ENCODE measurements at places on chromosomes 7 and 10. TPM values are rescaled to one million over a fixed set of nuclear protein-coding genes. Genes with fewer than 3 reads are reported as not detected.

The HOXA13 gene
- not detected for polyA plus RNA-seq

The AIMP2 gene
- 86.6 TPM for polyA plus RNA-seq

The CTBP2 gene
- 138 TPM for polyA plus RNA-seq

The RNF32 gene
- 2.2 TPM for polyA plus RNA-seq

The C7orf57 gene
- polyA plus RNA-seq: 1.7 TPM

The RARRES2 gene
- polyA plus RNA-seq: 314 TPM

The TRIM50 gene
- polyA plus RNA-seq: not detected

The CHST12 gene
- 14.6 TPM for polyA plus RNA-seq

The AKR1C8 gene
- not detected for polyA plus RNA-seq

The CDCA7L gene
- 187 TPM for polyA plus RNA-seq

The ZNF804B gene
- not detected for polyA plus RNA-seq

The MARVELD1 gene
- 8.7 TPM for polyA plus RNA-seq

The EIF3A gene
- 152 TPM for polyA plus RNA-seq

- H3K27me3 ChIP-seq: no peaks in the 10 kb centered on the region
- no peak overlapping the region for H3K4me3 ChIP-seq
- DNase-seq: no peak
- no peak overlapping the region for H3K27ac ChIP-seq
- 0 out of 2 replicates have a peak, but pooled peaks cover 5% of the 10 kb centered on the region for H3K4me1 ChIP-seq
- no peaks in the 10 kb centered on the region for H3K36me3 ChIP-seq
These were observed 96.1 kb downstream of the ZNF277 start for GRCh38 chr7:112302566-112302965.

DNA sequence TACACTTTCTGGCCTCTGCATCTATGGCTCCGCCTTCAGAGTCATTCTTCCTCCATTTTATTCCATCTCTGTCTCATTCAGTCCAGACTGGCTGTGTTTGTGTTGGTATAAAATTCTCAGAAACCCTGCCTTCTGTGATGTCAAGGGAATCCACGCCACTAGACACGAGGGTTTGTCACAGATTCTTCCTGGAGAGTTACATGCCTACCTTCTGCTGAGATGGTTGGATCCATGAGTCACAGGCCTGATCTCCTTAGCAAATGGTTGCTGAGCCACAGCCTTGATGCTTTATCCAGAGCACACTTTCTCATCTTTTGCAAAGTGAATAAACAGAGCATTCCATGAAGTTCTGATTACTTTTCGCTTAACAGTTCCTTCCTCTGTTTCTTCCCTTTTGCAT is 35.9 kb upstream of the TSPAN33 start:
- H3K27ac ChIP-seq: no peak overlapping the region
- H3K4me3 ChIP-seq: no peak overlapping the region
- no peak for DNase-seq
- no peaks in the 10 kb centered on the region for H3K27me3 ChIP-seq
- H3K4me1 ChIP-seq: peaks cover 10% of the 10 kb centered on the region
- no peaks in the 10 kb centered on the region for H3K36me3 ChIP-seq

DNA sequence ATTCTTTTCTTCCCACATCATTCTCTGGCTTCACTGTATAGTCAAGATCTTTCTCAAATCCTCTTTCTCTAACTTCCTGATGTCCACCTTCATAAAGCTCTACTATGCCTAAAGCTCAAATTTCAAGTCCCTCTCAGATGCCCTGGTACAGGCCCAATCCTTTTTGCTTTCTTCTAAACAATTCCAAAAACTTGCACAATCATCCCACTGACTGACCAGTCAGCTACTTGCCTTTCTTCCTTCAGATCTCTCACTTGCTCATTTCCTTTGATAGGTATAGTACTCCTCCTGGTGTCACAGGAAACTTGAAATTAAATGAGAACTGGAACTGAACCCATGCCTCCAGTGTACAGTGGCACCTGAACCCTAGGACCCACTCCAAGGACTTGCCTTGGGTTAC is 18.2 kb downstream of the SEC31B start:
- DNase-seq: no peak
- H3K27ac ChIP-seq: no peak overlapping the region
- no peak overlapping the region for H3K4me3 ChIP-seq
- H3K36me3 ChIP-seq: no peaks in the 10 kb centered on the region
- H3K27me3 ChIP-seq: no peaks in the 10 kb centered on the region

DNA sequence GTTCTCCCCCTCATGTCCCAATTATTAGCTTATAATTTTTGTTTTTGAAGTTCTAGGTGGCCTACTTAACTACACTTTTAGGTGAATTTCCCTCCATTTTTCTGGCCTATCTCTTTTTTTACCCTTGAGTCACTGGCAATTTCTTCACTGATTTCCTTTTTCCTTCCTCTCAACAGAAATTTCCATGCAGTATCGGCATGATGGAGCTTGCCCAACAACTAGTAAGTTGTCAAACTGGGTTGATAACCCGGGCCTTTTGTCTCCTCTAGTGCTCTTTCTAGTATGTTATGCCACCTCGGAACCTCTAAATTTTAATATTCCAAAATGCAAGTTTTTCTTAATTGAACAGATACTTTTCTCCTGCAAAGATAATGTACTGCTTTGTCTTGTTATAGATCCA is 147.1 kb downstream of the MLLT10 start:
- no peak overlapping the region for H3K4me3 ChIP-seq
- no peak overlapping the region for H3K27ac ChIP-seq
- no peaks in the 10 kb centered on the region for H3K27me3 ChIP-seq
- no peaks in the 10 kb centered on the region for H3K36me3 ChIP-seq
- no peak for DNase-seq
- H3K4me1 ChIP-seq: no peaks in the 10 kb centered on the region

- no peak overlapping the region for H3K4me3 ChIP-seq
- H3K27me3 ChIP-seq: no peaks in the 10 kb centered on the region
- no peak overlapping the region for H3K27ac ChIP-seq
- H3K4me1 ChIP-seq: no peaks in the 10 kb centered on the region
- no peak for DNase-seq
These were observed 86.4 kb upstream of the GNA12 start for GRCh38 chr7:2930310-2931033.

GRCh38 chr7:111753968-111754367 is 191.7 kb upstream of the IMMP2L start:
- DNase-seq: no peak
- H3K36me3 ChIP-seq: 0 out of 2 replicates have a peak, but pooled peaks cover 3% of the 10 kb centered on the region
- peaks cover 3% of the 10 kb centered on the region for H3K4me1 ChIP-seq
- H3K27ac ChIP-seq: no peak overlapping the region
- H3K27me3 ChIP-seq: no peaks in the 10 kb centered on the region

- no peak for DNase-seq
- no peaks in the 10 kb centered on the region for H3K4me1 ChIP-seq
- H3K27me3 ChIP-seq: no peaks in the 10 kb centered on the region
- no peaks in the 10 kb centered on the region for H3K36me3 ChIP-seq
These were observed 256.9 kb downstream of the ELMO1 start for GRCh38 chr7:37191797-37192196.

- no peak for DNase-seq
- no peaks in the 10 kb centered on the region for H3K36me3 ChIP-seq
- no peaks in the 10 kb centered on the region for H3K4me1 ChIP-seq
- H3K4me3 ChIP-seq: no peak overlapping the region
- no peak overlapping the region for H3K27ac ChIP-seq
These were observed 260.9 kb downstream of the SDK1 start for GRCh38 chr7:3561932-3562331.

DNA sequence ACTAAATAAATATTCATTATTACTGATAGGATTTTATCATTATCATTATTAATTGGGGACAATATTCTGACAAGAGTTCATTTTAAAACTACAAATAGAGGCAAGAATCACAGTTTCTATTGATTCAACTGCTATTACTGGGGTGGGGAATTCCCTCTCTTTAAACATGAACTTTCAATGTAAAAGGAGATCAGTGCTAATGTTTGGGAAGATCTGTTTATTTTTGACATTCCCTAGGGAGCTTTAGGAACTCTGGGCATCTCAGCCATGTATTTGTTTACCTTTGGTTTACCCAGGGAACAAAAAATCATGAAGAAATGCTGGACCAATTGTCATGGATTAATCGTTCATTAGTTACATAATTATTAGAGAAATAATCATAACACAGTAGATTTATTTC is 443.2 kb upstream of the AKR1E2 start:
- no peak for DNase-seq
- H3K4me1 ChIP-seq: no peaks in the 10 kb centered on the region
- H3K27me3 ChIP-seq: no peaks in the 10 kb centered on the region
- no peak overlapping the region for H3K4me3 ChIP-seq
- no peaks in the 10 kb centered on the region for H3K36me3 ChIP-seq
- no peak overlapping the region for H3K27ac ChIP-seq

DNA sequence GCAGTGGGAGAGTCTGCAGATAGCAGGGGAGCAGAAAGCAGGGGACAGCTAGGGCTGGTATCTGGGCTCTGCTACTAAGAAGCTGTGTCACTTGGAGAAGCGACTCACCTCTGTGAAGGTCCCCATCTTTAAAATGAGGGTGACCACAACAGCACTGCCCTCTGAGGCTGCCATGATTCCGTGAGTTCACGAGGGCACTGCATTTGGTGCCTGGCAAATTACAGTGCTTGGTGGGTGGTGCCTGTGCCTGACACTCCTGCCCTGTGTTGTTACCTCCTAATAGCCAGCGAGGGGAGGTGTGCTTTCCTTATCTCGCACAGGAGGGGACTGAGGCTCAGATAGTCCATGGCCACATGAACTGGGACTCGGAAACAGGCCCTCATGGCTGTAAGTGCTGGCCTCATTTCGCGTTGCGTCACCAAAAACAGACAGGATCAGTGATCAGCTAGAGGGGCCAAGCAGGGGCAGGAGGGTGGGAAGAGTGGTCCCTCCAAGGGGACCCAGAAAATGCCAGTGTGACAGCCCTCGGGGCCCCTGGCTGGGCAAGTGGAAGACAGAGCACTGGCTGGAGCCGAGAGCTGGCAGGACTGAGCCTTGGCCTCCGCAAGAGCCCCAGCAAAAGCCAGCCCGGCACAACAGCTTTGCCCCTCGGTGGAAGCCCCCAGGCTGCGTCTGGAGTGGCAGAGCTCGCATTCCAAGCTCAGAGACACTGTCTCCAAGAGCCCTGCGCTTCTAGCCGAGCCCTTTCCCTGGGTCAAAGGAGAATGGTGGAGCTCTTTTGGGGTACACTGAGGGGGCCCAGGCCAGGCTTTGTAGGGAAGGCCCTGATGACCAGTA is 17.3 kb upstream of the BNIP3 start:
- H3K4me1 ChIP-seq: peaks cover 40% of the 10 kb centered on the region
- DNase-seq: no peak
- H3K4me3 ChIP-seq: no peak overlapping the region
- H3K36me3 ChIP-seq: no peaks in the 10 kb centered on the region
- H3K27me3 ChIP-seq: no peaks in the 10 kb centered on the region
- 0 out of 2 replicates have a peak overlapping the region, but pooled peaks have one; percentile 30 for H3K27ac ChIP-seq

DNA sequence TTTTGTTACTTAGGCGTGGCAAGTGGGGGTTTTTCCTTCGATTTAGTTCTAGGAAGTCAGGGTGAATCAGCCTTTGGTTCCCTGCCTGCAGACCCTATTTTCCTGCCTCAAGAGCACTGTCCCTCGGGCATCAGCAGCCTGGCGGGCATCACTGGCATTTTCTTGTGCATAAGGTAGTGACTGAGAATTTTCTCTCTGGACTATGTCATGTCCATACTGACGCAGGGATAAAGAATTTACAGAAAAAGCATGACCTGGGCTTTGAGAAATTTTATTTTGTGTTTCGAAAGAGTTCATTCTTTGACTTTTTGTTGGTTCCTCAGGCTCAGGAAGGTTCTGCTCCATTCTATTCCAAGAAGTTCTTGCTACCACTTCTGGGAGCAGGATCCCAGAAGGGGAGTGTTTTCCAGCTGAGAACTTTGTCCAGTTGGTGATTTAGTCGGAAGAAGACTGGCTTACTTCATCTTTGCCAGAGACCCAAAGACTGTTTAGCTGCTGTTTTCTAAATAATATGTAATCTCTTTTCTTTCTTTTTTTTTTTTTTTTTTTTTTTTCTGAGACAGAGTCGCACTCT is 213.9 kb upstream of the SH2B2 start:
- no peaks in the 10 kb centered on the region for H3K36me3 ChIP-seq
- no peak for DNase-seq
- no peaks in the 10 kb centered on the region for H3K27me3 ChIP-seq
- no peak overlapping the region for H3K4me3 ChIP-seq

- no peaks in the 10 kb centered on the region for H3K36me3 ChIP-seq
- H3K4me1 ChIP-seq: no peaks in the 10 kb centered on the region
- H3K27me3 ChIP-seq: no peaks in the 10 kb centered on the region
- no peak overlapping the region for H3K4me3 ChIP-seq
These were observed 34.6 kb upstream of the HSPA12A start for GRCh38 chr10:116777006-116777405.

DNA sequence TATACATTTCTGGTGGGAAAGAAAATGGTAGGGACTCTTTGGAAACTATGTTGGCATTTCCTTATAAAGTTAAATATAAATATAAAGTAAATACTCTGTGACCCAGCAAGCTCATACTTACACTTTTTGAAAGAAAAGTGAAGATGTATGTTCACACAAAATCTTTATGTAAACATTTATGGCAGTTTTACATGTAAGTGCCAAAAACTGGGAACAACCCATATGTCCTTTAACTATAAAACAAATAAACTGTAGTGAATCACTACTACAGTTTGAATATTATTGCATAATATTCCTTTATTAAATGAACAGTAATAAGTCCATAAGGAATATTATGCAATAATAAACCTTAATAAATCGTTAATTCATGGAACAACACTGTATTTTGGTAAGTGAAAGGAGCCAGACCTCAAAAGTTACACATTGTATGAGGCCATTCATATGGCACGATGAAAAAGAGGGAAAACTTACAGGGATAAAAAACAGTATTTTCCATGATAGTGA is 1660.3 kb upstream of the LRRTM3 start:
- no peaks in the 10 kb centered on the region for H3K4me1 ChIP-seq
- no peak overlapping the region for H3K27ac ChIP-seq
- H3K4me3 ChIP-seq: no peak overlapping the region

DNA sequence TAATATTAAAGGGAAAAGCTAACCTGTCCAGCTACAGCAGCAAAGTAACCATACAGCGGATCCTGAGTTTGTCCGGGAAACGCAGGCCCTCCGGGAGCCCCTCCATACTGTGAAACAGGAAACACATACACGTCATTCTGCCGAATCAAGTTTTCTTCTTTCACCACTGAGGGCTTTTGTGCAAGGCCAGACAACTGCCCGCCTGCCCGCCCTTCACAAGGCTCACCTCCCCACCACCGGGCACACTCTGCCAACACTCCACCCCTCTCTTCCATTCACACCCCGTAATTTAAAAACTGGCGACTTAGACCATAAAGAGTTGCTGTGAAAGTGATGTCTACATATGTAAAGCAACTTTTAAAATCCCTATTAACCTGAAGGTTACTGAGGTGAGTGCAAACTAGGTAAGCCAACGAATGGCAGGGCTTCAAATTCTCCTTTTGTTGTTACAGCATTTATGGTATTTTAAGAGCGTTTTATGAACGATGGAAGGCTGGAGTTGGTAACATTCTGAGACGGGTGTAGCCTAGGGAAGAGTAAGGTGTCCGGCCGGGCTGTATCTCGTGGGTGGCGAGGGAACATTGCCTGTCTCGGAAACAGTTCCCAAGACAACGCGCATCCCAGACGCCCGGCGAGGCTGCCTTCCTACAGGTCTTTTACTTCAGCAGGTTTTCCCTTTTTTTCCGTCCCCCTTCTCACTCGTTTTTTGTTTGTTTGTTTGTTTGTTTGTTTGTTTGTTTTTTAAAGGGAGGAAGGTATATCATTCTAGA is 817 bp downstream of the SRI start:
- H3K4me3 ChIP-seq: peak overlapping the region; percentile 92
- H3K27ac ChIP-seq: no peak overlapping the region
- H3K4me1 ChIP-seq: peaks cover 51% of the 10 kb centered on the region
- peak; percentile 60 for DNase-seq
- no peaks in the 10 kb centered on the region for H3K36me3 ChIP-seq
- H3K27me3 ChIP-seq: no peaks in the 10 kb centered on the region
